Activated CD4-positive, alpha-beta T cell treated with anti-CD3 and anti-CD28 coated beads for 36 hours (primary cell): ENCODE measurements at places on chromosomes 5 and 9. TPM values are rescaled to one million over a fixed set of nuclear protein-coding genes. Genes with fewer than 3 reads are reported as not detected.

DNA sequence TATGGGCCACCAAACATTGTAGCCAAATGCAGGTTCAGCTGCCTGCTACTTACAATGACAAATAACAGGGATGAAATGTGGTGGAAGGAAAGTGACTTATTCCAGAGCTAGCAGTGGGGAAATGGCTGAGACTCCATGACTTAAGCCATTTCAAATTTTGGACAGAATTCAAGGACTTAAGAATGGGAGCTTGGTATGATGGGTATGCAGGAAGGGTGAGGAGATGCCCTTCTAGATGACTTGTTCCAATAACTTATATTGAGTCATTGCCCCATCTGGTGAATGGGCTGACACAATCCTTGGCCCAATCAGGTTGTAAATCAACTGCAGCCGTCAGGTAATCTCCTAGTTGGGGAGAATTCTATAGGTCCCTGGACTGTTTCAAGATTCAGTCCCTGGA lies 230.7 kb upstream of the SGCD start:
- no peaks in the 10 kb centered on the region for H3K4me1 ChIP-seq
- H3K36me3 ChIP-seq, result no peaks in the 10 kb centered on the region
- DNase-seq, result no peak
- no peak overlapping the region for H3K27ac ChIP-seq
- peaks cover 2% of the 10 kb centered on the region for H3K27me3 ChIP-seq

GRCh38 chr5:122759241-122760070 lies 15.4 kb upstream of the SNX2 start:
- H3K27ac ChIP-seq, result no peak overlapping the region
- H3K4me3 ChIP-seq, result no peak overlapping the region
- no peaks in the 10 kb centered on the region for H3K36me3 ChIP-seq
- DNase-seq, result no peak

GRCh38 chr9:96661711-96662110 lies 6.6 kb upstream of the PRXL2C start:
- no peaks in the 10 kb centered on the region for H3K36me3 ChIP-seq
- H3K27me3 ChIP-seq, result peaks cover 2% of the 10 kb centered on the region
- H3K4me3 ChIP-seq, result no peak overlapping the region
- no peak overlapping the region for H3K27ac ChIP-seq
- no peaks in the 10 kb centered on the region for H3K4me1 ChIP-seq

GRCh38 chr9:121283856-121284732 lies 16.1 kb downstream of the GSN start:
- no peaks in the 10 kb centered on the region for H3K36me3 ChIP-seq
- H3K27ac ChIP-seq, result no peak overlapping the region
- H3K27me3 ChIP-seq, result peaks cover 3% of the 10 kb centered on the region
- no peak overlapping the region for H3K4me3 ChIP-seq
- peaks cover 31% of the 10 kb centered on the region for H3K4me1 ChIP-seq

GRCh38 chr9:138062196-138062595 lies 184.6 kb downstream of the CACNA1B start:
- H3K27me3 ChIP-seq, result peaks cover 7% of the 10 kb centered on the region
- H3K27ac ChIP-seq, result no peak overlapping the region
- no peaks in the 10 kb centered on the region for H3K4me1 ChIP-seq
- no peak for DNase-seq
- no peaks in the 10 kb centered on the region for H3K36me3 ChIP-seq

DNA sequence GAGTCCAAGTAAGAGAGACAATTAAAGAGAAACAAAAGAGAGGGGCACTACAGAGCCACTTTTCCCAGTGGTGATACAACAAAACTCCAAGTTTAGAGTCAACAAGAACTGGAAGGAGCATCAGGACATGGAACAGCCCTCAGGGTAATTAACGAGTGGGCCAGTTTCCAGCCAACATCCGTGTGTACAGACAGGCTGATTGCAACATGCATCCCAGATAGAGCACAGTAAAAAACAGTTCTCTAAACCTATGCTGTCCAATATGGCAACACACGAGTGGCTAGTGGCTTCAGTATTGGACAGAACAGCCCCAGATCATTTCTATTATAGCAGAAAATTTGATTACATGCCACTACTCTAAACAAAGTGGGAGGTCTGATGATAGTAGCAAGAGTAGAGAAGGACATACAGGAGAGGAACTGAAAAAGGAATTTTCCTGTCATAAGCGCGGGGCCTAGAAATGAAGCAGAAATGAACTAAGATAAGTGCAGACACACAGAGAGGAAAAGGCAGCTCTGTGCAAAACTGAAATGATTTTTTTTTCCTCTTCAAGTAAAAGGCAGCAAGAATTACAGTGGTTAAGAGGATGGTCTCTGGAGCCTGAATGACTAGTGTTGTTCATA lies 175.6 kb upstream of the CCNG1 start:
- no peaks in the 10 kb centered on the region for H3K4me1 ChIP-seq
- no peaks in the 10 kb centered on the region for H3K27me3 ChIP-seq
- H3K4me3 ChIP-seq, result no peak overlapping the region
- H3K27ac ChIP-seq, result no peak overlapping the region
- no peaks in the 10 kb centered on the region for H3K36me3 ChIP-seq

- H3K36me3 ChIP-seq, result no peaks in the 10 kb centered on the region
- no peak overlapping the region for H3K27ac ChIP-seq
- DNase-seq, result no peak
- H3K4me1 ChIP-seq, result no peaks in the 10 kb centered on the region
- H3K4me3 ChIP-seq, result no peak overlapping the region
Measured at GRCh38 chr9:22921742-22922141, 475.1 kb downstream of the DMRTA1 start.

GRCh38 chr5:39440958-39441624 lies 16.3 kb upstream of the DAB2 start:
- no peak overlapping the region for H3K4me3 ChIP-seq
- no peak overlapping the region for H3K27ac ChIP-seq
- no peak for DNase-seq
- peaks cover 2% of the 10 kb centered on the region for H3K27me3 ChIP-seq

GRCh38 chr9:113781896-113782295 lies 94.2 kb upstream of the ZNF618 start:
- no peak overlapping the region for H3K27ac ChIP-seq
- no peaks in the 10 kb centered on the region for H3K4me1 ChIP-seq
- no peak for DNase-seq
- peaks cover 3% of the 10 kb centered on the region for H3K27me3 ChIP-seq
- H3K4me3 ChIP-seq, result no peak overlapping the region
- no peaks in the 10 kb centered on the region for H3K36me3 ChIP-seq

DNA sequence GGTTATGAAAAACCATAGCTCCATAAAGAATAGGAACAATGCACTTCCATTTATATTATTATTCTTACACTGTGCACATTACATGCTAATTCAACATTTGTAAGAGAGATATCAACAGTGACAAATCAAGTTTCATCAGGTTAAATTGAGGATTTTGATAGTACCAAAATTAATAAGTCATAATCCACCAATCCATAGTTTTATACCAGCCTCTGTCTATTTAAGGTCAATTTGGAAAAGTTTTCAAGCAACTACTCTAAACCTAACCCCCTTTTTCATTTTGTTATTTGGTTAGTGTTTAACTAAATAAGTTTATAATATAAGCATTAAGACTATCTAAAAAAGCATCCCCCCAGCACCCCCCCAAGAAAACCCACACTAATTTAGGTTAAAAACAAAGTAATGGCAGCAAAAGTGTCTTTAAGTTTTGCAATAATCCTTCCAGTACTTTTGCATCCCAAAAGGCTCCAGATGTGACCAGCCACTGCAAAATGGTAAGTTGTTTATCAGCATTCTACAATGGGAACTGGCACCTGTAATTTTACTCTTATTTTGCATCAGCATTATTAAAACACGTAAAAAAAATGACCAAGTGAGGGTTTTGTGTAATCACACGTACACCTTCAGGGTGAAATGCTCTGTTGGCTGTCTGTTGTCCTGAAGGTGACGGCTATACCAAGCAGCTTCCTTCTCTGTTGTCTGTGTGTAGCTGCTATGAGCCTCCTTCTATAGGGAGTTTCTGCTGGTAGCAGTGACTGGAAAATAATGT lies 36.8 kb upstream of the SSBP2 start:
- no peak for DNase-seq
- no peaks in the 10 kb centered on the region for H3K27me3 ChIP-seq
- H3K4me3 ChIP-seq, result no peak overlapping the region
- no peak overlapping the region for H3K27ac ChIP-seq

GRCh38 chr5:158198636-158199035 lies 339.7 kb upstream of the CLINT1 start:
- H3K36me3 ChIP-seq, result no peaks in the 10 kb centered on the region
- DNase-seq, result no peak
- H3K4me1 ChIP-seq, result no peaks in the 10 kb centered on the region
- no peak overlapping the region for H3K4me3 ChIP-seq
- no peak overlapping the region for H3K27ac ChIP-seq

GRCh38 chr5:87150630-87151029 lies 117.1 kb upstream of the RASA1 start:
- H3K27ac ChIP-seq, result no peak overlapping the region
- no peaks in the 10 kb centered on the region for H3K27me3 ChIP-seq
- DNase-seq, result no peak
- H3K4me1 ChIP-seq, result peaks cover 5% of the 10 kb centered on the region

GRCh38 chr5:129173771-129174170 lies 79.2 kb downstream of the ISOC1 start:
- no peaks in the 10 kb centered on the region for H3K36me3 ChIP-seq
- DNase-seq, result no peak
- H3K27ac ChIP-seq, result no peak overlapping the region
- no peaks in the 10 kb centered on the region for H3K27me3 ChIP-seq

- H3K4me1 ChIP-seq, result peaks cover 35% of the 10 kb centered on the region
- H3K27ac ChIP-seq, result no peak overlapping the region
- H3K27me3 ChIP-seq, result no peaks in the 10 kb centered on the region
- H3K4me3 ChIP-seq, result no peak overlapping the region
- no peak for DNase-seq
- H3K36me3 ChIP-seq, result peaks cover 8% of the 10 kb centered on the region
Measured at GRCh38 chr5:126460977-126461376, 37.8 kb downstream of the GRAMD2B start.

DNA sequence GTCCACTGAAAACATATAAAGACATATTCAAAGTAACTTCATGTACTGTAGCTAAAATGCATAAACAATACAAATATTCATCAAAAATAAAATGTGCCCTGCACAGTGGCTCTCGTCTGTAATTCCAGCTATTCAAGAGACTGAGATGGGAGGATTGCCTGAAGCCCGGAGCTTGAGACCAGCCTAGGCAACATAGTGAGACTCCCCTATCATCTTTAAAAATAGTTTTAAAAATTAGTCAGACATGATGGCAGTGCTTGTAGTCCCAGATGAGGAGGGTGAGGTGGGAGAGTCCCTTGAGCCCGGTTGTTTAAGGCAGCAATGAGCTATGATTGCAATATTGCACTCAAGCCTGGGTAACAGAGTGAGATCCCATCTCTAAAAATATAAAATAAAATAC lies 534.1 kb downstream of the ANXA1 start:
- no peaks in the 10 kb centered on the region for H3K36me3 ChIP-seq
- DNase-seq, result no peak
- H3K4me1 ChIP-seq, result no peaks in the 10 kb centered on the region

- no peak for DNase-seq
- no peak overlapping the region for H3K4me3 ChIP-seq
- no peak overlapping the region for H3K27ac ChIP-seq
- no peaks in the 10 kb centered on the region for H3K36me3 ChIP-seq
Measured at GRCh38 chr9:133536080-133536479, 1.6 kb downstream of the ADAMTSL2 start.

DNA sequence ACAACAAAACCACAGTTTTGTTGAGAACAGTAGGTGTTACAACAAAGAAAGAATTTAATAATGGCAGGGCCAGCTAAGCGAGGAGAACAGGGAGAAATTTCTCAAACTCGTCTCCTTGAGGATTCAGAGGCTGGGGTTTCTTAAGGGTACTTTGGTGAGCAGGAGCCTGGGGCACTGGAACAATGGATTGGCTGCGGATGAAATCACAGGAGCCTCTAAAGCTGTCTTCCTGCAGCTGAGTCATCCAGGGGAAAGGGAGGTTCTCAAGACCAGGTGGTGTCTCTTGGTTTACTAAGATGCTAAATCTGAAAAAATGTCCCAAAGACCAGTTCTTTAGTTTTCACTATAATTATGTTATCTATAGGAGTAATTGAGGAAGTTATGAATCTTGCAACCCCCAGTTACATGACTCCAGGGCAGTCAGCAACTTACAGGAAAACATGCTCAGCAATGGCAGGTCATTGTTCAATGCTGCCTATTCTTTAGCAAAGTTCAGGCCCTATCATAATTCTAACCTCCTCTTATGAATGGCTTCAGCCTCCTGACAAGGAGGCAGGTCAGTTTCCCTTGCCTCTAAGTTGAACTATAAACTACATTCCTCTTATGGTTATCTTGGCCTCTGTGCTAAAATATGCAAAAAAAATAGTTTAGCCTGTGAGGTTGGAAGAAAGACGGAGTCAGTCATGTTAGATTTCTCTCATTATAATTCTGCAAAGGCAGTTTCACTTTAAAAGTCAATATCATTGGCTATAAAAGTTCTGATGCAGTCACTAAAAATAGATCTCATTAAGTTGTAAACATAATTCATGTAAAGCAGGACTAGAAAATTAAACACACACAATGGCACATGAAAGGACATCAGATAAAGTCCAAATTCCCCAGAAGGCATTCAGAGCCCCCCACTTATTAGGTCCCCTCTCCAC lies 63.3 kb upstream of the CKS2 start:
- no peaks in the 10 kb centered on the region for H3K36me3 ChIP-seq
- DNase-seq, result no peak
- no peak overlapping the region for H3K4me3 ChIP-seq
- no peaks in the 10 kb centered on the region for H3K4me1 ChIP-seq
- H3K27ac ChIP-seq, result no peak overlapping the region
- H3K27me3 ChIP-seq, result peaks cover 4% of the 10 kb centered on the region

DNA sequence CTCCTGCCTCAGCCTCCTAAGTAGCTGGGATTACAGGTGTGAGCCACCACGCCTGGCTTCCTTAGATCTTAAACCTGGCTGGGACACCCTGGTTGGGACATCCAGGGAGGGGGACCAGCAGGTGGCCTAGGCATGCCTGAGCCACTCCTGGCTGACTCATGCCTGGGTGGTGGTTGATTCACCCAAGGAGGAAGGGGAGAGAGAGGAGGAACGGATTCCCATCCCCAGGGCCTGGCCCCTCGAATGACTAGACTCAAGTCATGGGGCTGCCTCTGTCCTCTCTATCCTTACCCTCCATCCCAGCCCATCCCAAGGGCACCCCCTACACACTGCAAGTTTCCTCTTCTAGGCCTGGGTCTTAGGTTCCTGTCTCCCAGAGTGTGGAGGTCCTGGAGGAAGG lies 12.7 kb downstream of the EEIG1 start:
- peaks cover 28% of the 10 kb centered on the region for H3K36me3 ChIP-seq
- peak overlapping the region; percentile 69 for H3K4me3 ChIP-seq
- no peaks in the 10 kb centered on the region for H3K27me3 ChIP-seq
- peaks cover 99% of the 10 kb centered on the region for H3K4me1 ChIP-seq

- no peaks in the 10 kb centered on the region for H3K4me1 ChIP-seq
- H3K4me3 ChIP-seq, result no peak overlapping the region
- H3K36me3 ChIP-seq, result no peaks in the 10 kb centered on the region
- DNase-seq, result no peak
- no peak overlapping the region for H3K27ac ChIP-seq
- no peaks in the 10 kb centered on the region for H3K27me3 ChIP-seq
Measured at GRCh38 chr9:107933097-107933496, 443.5 kb upstream of the KLF4 start.

GRCh38 chr5:67065696-67066095 lies 130.9 kb downstream of the CD180 start:
- peaks cover 12% of the 10 kb centered on the region for H3K36me3 ChIP-seq
- no peaks in the 10 kb centered on the region for H3K27me3 ChIP-seq
- no peak overlapping the region for H3K27ac ChIP-seq
- no peak overlapping the region for H3K4me3 ChIP-seq

The GDF9 gene
- 0.41 TPM for total RNA-seq

The SPEF2 gene
- 14.1 TPM for total RNA-seq

The LCN10 gene
- total RNA-seq, result 0.71 TPM

The FLT4 gene
- 0.98 TPM for total RNA-seq

The SEMA6A gene
- not detected for total RNA-seq

The NMUR2 gene
- not detected for total RNA-seq

The BDP1 gene
- total RNA-seq, result 27.2 TPM
